ENCODE measurements at places on chromosomes 4 and X. TPM values are rescaled to one million over a fixed set of nuclear protein-coding genes. Genes with fewer than 3 reads are reported as not detected.

Gene INPP4B
- total RNA-seq = 9.9 TPM

Gene PCDH19
- total RNA-seq = 1.7 TPM

Gene CBLL2
- not detected for total RNA-seq

Gene KDM6A
- 17.6 TPM for total RNA-seq

Gene HPGD
- not detected for total RNA-seq

Gene HCCS
- 32.2 TPM for total RNA-seq

Gene ALPK1
- total RNA-seq = 8.3 TPM

Gene PCDH10
- 11.0 TPM for total RNA-seq

Gene PAK3
- total RNA-seq = not detected

Gene LONRF3
- total RNA-seq = not detected

DNA sequence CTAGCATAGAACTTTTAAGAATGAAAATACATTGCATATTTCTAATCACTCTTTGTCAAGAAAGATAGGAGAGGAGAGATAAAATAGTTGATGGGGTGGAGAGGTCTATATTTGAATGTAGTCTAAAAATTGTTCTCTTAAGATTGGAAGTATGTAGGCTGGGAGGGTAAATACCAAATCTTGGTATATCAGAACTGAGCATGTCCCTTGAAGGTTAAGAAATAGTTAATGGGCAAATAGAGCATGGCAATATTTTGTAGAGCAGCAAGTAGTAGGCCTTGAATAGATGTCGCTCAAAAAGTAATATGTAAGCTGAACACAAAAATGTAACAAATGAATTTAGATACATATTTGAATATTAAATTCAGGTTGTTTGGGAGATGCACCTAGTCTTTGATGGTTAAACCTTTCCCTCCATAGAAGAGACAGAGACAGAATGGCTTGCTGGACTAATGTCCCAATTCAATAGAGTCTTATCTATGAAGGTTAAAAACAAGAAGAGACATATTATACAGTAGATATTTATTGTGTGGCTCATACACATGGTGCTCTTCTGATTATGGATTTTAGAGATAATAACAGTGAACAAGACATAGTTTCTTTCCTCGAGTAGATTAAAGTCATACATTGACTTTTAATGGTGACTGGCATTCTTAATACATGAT, 12.5 kb downstream of the ALB start:
- H3K27ac ChIP-seq = no peak overlapping the region
- no peak overlapping the region for H3K4me3 ChIP-seq
- H3K36me3 ChIP-seq = no peaks in the 10 kb centered on the region
- H3K27me3 ChIP-seq = peaks cover 19% of the 10 kb centered on the region
- H3K4me1 ChIP-seq = no peaks in the 10 kb centered on the region

DNA sequence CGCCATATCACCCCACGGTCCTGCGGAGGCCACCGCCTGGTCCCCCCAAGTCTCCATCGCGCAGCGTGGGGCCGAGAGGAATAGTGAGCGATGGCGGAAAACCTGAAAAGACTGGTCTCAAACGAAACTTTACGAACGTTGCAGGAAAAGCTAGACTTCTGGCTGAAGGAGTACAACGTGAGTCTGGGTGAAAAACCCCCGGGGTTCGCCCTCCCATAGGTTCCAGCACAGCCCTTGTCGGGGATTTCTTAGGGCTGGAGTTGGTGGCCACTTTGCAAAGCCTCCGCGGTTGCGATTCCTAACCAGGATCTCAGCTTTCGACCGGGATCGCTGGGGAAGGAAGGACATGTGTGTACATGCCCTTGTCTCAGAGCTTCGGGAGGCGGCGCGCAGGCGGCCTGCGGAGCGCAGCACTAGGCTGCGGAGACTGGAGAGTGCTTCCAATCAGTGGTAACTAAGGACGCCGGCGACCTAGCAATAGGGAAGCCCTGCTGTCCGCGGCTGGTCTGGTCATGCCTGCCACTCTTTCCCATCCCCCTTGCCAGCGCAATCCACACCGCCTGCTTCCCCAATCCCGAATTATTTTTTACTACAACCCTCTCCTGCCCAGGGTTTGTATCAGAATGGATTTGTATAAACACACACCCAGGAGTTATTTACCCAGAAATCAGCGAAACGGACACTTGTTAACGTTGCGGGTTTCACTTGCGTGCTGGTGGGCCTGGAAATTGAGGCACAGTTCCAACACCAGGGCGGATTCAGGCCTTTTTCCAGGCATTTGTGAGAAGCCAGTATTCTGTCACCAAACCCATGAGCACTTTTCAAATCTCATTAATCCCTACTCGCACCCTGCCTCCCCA, 741 bp downstream of the SPATA18 start:
- H3K4me1 ChIP-seq = peaks cover 12% of the 10 kb centered on the region
- peak; percentile 91 for DNase-seq
- H3K27me3 ChIP-seq = peaks cover 26% of the 10 kb centered on the region

DNA sequence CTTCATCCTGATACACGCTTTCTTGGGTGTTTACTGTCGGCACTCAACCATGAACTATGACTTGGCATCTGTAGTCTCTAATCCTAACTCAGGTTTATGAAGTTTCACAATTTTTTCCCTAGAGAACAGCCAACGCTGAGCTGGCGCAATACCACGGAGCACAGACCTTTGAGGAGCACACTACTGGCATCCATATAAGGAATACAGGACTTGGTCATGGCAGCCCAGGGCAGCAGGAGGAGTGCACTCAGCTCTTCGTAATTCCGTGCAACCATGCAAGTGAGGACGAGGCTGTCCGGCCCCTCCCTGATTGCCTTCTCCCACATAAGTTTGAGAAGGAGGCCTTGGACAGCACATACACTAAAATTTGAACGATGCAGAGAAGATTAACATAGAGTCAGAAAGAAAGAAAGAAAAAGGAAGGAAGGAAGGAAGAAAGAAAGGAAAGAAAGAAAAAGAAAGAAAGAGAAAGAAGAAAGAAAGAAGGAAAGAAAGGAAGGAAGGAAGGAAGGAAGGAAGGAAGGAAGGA, 41.0 kb upstream of the PDLIM5 start:
- H3K27me3 ChIP-seq = no peaks in the 10 kb centered on the region
- peaks cover 66% of the 10 kb centered on the region for H3K4me1 ChIP-seq
- H3K36me3 ChIP-seq = no peaks in the 10 kb centered on the region
- no peak for DNase-seq
- H3K4me3 ChIP-seq = no peak overlapping the region
- H3K27ac ChIP-seq = peak overlapping the region; percentile 86

DNA sequence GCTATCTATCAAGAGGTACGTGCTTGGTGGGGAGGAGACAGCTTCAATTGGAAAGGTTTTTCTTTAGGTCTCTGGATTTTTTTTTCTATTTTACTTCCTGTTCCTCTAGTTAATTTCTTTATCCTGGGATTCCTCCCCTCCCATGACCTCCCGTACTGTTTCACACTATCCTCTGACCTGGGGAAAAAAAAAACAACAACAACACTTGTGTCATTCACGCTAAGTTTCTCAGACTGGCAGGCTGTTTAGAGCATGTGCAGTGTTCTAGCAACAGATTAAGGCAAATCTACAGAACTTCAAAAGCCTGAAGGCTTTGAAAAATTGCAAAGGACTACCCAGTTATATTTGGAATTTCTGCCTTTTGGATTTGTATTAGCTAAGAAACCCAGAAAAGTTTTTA, 358.4 kb downstream of the ARHGAP24 start:
- peaks cover 64% of the 10 kb centered on the region for H3K4me1 ChIP-seq
- DNase-seq = no peak
- no peak overlapping the region for H3K4me3 ChIP-seq
- H3K36me3 ChIP-seq = no peaks in the 10 kb centered on the region
- peak overlapping the region; percentile 20 for H3K27ac ChIP-seq

DNA sequence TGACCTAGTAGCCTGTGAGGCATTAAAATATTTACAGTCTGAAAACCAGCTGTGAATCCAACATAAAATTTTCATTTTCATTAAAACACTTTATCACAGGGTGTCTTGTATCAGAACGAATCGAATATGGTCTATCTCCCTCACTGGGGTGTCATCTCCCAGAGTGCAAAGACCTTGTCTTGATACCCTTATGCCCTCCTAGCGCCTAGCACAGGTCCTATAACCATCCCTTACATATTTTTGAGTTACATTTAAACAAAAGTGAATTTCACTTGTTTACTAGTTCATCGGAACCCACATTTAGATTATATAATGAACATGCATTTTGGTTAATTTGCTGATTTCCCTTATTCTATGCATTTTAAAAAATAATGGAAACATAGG, 14.0 kb downstream of the DIPK2B start:
- H3K27ac ChIP-seq = no peak overlapping the region
- peak overlapping the region; percentile 75 for H3K4me3 ChIP-seq
- no peaks in the 10 kb centered on the region for H3K27me3 ChIP-seq
- peaks cover 4% of the 10 kb centered on the region for H3K4me1 ChIP-seq
- no peak for DNase-seq

- DNase-seq = no peak
- no peak overlapping the region for H3K27ac ChIP-seq
- peaks cover 5% of the 10 kb centered on the region for H3K36me3 ChIP-seq
- H3K27me3 ChIP-seq = no peaks in the 10 kb centered on the region
- peaks cover 19% of the 10 kb centered on the region for H3K4me1 ChIP-seq
Observed at GRCh38 chr4:150973626-150974251, 41.3 kb downstream of the LRBA start.

- no peaks in the 10 kb centered on the region for H3K4me1 ChIP-seq
- no peak overlapping the region for H3K27ac ChIP-seq
- H3K27me3 ChIP-seq = peaks cover 9% of the 10 kb centered on the region
- no peaks in the 10 kb centered on the region for H3K36me3 ChIP-seq
Observed at GRCh38 chr4:111748157-111748556, 397.1 kb upstream of the FAM241A start.

- peak overlapping the region; percentile 56 for H3K27ac ChIP-seq
- H3K36me3 ChIP-seq = peaks cover 16% of the 10 kb centered on the region
- H3K27me3 ChIP-seq = no peaks in the 10 kb centered on the region
Observed at GRCh38 chr4:140703463-140703862, 52.7 kb downstream of the TBC1D9 start.

GRCh38 chrX:74238771-74239170, 65.2 kb upstream of the ZCCHC13 start:
- H3K4me3 ChIP-seq = no peak overlapping the region
- H3K27me3 ChIP-seq = no peaks in the 10 kb centered on the region
- H3K27ac ChIP-seq = no peak overlapping the region
- DNase-seq = no peak

DNA sequence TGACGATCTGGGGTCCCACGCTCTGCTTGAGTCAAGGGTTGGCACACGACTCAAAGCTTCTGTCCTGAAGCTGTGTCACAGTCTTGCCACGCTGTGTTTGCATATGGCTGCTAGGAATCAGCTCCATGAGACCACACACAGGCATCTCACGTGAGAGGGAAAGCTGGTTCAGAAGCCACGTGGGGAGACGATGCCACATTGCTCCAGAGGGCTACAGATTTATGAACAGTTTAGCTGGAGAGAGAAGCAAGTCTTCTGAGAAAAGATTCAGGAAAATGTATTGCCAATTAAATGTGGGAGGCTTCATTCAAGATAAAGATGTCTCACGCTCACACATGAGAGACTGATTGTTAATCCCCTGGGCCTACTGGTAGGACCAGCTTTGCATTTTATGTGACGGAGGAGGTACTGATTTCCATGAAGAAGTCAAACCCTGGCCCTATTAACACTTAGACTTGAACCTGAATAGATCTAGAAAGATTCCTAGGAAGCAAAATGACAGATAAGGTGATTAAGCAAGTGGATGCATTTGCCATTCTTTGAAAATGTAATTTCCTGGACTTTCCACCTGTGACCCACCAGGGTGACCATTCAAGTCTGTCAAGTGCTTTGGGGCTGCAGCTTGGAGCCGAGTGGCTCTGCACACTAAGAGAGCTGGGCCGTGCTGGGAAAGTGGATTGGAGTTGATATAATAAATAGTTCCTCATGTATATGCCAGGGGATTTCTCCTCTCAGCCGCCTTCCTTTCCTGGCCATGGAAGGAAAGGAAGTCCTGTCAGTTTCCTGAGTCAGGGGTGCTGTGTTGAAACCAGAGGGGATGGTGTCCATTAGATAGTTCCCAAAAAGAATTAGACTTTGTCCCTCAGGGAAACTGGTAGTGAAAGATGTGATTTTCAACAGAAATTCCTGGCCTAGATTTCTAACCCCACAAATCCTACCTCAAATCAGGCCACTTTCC, 29.0 kb downstream of the ENPP6 start:
- no peak overlapping the region for H3K4me3 ChIP-seq
- no peak overlapping the region for H3K27ac ChIP-seq
- no peak for DNase-seq
- no peaks in the 10 kb centered on the region for H3K4me1 ChIP-seq

DNA sequence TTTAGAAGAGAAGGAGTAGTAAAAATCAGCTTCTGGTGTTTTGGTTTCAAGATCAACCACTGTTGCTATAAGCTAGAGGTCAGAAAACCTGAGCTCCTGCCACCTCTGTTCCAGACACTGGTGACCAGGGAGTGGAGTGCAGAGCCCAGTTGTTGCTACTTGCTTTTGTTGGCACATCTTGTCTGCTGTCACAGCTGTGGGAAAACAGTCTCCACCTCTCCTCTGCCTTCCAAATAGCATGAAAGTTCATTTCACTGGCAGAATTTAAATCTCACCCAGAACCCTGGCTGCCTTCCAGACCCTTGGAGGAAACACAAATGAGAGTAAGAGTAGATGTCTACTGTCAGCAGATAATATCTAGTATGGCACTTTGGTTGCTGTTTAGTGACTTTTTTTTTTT, 297.5 kb upstream of the KLF3 start:
- H3K36me3 ChIP-seq = no peaks in the 10 kb centered on the region
- H3K4me1 ChIP-seq = peaks cover 48% of the 10 kb centered on the region
- peaks cover 3% of the 10 kb centered on the region for H3K27me3 ChIP-seq
- H3K4me3 ChIP-seq = no peak overlapping the region
- no peak for DNase-seq

GRCh38 chr4:24973747-24974601, 56.8 kb downstream of the LGI2 start:
- H3K4me1 ChIP-seq = peaks cover 6% of the 10 kb centered on the region
- H3K36me3 ChIP-seq = no peaks in the 10 kb centered on the region
- H3K27me3 ChIP-seq = peaks cover 34% of the 10 kb centered on the region
- DNase-seq = no peak
- H3K27ac ChIP-seq = no peak overlapping the region

DNA sequence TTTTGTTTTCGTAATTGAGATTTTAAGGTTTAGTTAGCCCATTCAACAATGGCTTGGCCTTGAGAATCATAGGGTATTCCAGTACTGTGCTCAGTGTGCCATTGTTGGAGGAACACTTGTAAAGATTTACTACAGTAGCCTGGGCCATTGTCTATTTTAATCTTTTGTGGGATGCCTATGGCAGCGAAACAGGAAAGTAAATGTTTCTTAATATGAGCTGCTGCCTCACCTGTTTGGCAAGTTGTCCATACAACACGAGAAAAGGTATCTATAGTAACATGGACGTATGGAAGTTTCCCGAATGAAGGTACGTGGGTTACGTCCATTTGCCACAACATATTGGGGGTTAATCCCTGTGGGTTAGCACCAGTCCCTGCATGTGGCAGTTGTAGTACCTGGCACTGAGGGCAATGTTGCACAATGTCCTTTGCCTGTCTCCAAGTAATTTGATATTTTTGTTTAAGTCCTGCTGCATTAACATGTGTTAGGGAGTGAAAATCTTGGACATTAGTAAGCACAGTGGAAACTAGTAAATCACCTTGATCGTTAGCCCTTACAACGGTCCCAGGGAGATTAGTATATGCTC, 38.6 kb upstream of the AADAT start:
- no peaks in the 10 kb centered on the region for H3K36me3 ChIP-seq
- H3K27ac ChIP-seq = no peak overlapping the region
- H3K4me3 ChIP-seq = no peak overlapping the region
- H3K27me3 ChIP-seq = peaks cover under 1% of the 10 kb centered on the region
- no peaks in the 10 kb centered on the region for H3K4me1 ChIP-seq

GRCh38 chr4:150949943-150950342, 65.1 kb downstream of the LRBA start:
- no peak overlapping the region for H3K4me3 ChIP-seq
- no peak overlapping the region for H3K27ac ChIP-seq
- H3K4me1 ChIP-seq = peaks cover 3% of the 10 kb centered on the region
- DNase-seq = no peak
- no peaks in the 10 kb centered on the region for H3K27me3 ChIP-seq
